ENCODE measurements at places on chromosomes 13 and 19. TPM values are rescaled to one million over a fixed set of nuclear protein-coding genes. Genes with fewer than 3 reads are reported as not detected.
A peak's percentile ranks its signal among the peaks of the same experiment; 100 is the strongest.

RYR1 gene
- total RNA-seq = 2.5 TPM

KCNN4 gene
- total RNA-seq = 14.9 TPM

NBEA gene
- total RNA-seq = 3.5 TPM

SUGP1 gene
- total RNA-seq = 41.0 TPM

GSK3A gene
- 41.8 TPM for total RNA-seq

GIPC3 gene
- 0.34 TPM for total RNA-seq

GRK1 gene
- 0.09 TPM for total RNA-seq

ZIC5 gene
- not detected for total RNA-seq

ACP7 gene
- not detected for total RNA-seq

CGB3 gene
- not detected for total RNA-seq

WASF3 gene
- 4.4 TPM for total RNA-seq

- DNase-seq = no peak
These were observed 12.4 kb upstream of the CHST8 start for GRCh38 chr19:33609353-33609752.

GRCh38 chr19:530134-531008 lies 1.2 kb upstream of the CDC34 start:
- no peak for DNase-seq

- DNase-seq = no peak
These were observed 684.1 kb downstream of the DIAPH3 start for GRCh38 chr13:59479629-59480028.

GRCh38 chr13:113117335-113117872 lies 5.2 kb upstream of the F10 start:
- no peak for DNase-seq

DNA sequence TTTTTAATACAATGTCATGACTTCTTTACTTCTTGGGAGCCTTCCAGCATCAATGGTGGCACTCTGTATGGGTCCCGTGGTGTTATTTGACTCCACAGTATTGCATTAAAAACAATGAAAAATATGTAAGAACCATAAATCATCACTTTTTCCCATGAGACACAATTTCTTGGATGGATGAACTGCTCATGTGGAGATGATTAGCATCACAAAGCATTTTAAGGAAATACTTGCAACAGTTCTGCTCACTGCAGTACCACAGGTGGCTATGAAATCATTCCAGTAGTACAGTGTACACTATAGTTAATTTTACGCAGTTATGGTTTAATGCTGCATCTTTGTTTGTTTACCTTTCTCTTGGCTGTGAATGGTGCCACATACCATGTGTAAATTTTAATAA lies 37.2 kb upstream of the C1QTNF9B start:
- no peak for DNase-seq

GRCh38 chr19:48873476-48874302 lies 1.5 kb downstream of the PPP1R15A start:
- DNase-seq = no peak

DNA sequence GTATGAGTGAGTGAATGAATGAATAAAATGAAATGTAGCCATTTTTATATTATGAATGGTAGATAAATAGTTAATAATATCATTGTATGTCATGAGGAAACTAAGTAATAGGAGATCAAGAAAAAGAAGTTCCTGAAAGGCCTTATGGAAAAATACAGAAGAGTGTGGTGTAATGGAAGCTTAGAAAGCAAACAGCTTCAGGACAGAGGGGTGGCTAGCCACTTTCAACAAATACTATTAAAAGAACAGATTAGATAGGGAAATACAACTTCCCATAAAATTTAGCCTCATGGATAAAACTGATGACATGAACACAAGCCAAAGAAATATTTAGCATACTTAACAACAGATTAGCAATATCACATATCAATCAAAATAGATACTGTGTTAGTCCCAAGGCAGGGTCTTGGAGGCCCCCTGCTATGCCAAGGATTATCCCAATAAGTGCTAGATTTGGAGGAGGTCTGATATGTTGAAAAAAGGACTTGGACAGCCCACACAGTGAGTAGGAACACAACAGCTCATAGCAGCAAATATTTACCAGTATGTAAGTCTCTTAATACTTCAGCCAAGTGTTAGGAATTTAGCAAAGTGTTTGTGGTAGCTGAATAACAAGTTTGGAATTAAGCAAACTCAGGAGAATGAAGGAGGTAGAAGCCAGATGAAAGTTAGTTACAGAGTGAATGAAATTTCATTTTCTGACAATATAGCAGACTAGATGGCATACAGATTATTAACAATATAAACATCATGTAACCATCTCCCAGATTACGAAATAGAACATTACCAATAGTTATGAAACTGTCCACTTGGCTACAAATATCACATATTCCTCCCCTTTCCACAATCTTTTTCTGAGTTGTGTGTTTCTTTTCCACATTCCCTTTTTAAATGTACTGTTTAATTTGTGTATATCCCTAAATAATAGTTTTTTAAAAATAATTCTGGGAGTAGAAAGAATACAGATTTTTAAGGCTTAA lies 1632.0 kb downstream of the PCDH9 start:
- no peak for DNase-seq

DNA sequence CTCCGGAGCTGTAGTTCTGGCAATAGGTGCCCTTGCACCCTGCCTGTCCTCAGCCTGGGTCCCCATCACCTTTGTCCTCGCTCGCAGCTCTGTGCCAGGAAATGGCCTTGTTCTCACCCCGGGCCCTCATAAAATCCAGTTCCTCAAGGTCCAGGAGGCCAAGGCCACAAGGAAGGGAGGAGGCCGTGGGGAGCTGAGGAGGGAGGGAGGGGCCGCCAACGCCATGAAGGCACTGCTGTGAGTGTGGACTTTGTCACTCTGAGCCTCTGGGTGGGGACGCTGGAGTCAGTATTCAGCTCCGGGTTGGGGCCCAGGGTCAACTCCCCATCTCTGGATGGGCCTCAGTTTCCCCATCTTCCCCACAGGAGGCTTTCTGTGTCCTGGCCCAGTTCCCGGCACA lies 9.2 kb upstream of the GNA11 start:
- peak; percentile 92 for DNase-seq

DNA sequence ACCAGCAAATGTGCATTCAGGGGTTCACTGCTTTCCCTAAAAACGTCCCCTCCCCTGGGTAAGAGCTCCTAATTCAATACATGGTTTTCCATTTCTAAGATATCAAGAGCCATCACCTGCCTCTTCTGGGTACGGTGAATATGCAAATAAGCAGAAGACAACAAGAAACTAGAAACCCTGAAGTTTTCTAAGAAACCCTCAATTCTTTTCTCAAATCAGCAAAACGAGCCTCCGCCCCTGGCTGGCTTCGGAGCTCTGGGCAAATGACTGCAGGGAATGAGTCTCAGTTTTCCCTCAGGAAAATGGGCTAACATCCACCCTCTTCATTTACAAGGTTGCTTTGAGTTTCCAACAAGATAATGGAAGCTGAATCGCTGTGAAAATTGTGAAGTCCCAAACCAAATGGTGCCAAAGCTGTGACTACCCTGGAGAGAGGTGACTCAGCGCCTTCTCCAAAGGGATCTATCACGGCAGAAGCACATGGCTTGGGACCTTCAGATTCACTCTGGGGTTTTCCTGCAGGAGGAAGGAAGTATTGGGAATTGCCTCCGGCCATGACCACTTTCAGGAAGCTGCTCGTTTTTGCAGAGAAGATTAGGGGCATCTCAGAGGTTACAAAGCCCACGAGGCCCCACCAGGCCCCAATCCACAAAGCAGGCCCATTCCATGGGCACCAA lies 26.6 kb downstream of the KLF2 start:
- DNase-seq = no peak

DNA sequence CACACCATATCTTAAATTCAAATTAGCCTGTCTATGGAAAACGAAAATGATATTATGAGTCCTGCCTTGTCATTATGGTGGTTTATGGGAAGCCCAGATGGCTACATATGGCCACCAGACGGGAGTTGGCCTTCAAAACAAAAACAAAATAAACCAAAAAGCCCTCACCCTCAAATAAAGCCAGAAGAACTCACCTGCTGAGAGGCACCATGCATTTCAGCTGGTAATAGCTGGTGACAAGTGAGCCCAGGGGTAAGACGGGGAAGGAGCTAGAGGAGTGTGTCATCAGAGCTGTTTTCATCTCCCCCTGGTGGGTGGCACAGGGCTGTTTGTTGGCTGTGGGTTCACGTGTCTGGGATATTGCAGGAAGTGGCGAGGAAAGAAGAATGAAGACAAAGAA lies 152.9 kb downstream of the EFNB2 start:
- DNase-seq = no peak

DNA sequence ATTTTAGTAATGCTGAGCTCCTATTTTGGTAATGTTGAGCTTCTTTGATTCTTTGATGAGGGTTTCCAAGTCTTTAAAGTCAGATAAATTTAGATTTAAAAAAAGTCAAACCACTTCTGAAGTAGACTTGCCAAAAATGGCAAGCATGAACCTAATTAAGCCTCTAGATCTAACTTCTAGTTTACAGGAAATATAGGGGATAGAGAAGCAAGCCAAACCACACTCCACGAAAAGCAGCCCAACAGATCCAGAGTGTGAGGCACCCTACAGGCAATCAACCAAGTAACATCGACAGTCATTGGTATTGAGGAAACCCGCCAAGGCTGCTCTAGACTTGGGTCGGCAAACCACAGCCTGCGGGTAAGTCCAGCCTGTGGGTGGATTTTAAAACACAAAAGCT lies 3.7 kb downstream of the GGACT start:
- no peak for DNase-seq

DNA sequence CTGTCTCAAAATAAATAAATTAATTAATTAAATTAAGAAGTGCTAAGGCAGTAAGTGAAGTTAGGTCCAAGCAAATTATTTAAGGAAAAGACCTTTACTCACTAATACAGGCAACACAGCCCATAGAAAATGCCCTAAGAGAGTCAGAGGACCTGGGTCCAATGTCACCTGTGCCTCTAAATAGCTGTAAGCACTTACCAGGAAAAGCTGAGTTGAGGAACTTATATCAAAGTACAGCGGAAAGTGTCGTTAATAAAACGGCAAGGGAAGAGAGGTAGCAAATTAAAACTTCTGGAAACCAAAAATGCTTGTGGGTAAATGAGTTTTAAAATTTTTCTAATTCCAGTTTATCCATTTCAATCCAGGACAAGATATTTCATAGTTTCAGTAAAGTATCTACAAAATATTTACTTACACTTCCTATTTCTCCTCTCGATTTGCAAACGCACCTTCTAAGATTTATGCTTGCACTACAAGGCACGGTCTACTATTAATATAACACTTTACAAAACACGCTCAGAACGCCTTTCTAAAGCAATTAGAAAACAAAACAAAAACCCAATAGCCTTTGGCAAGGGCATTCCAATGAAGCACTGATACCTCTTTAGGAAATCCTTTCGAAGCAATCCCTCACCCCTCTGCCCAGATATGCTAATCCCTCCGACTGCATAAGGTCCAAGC lies 963 bp downstream of the VPS36 start:
- no peak for DNase-seq

All from mucosa of descending colon (tissue), 3 donors.